ENCODE measurements at places on chromosomes 6 and 20. TPM values are rescaled to one million over a fixed set of nuclear protein-coding genes. Genes with fewer than 3 reads are reported as not detected.

TOMM34 gene
- 19.1 TPM for polyA plus RNA-seq

GRM1 gene
- polyA plus RNA-seq: 0.21 TPM

RMND1 gene
- polyA plus RNA-seq: 25.3 TPM

B3GAT2 gene
- polyA plus RNA-seq: not detected

OPRM1 gene
- polyA plus RNA-seq: not detected

LTB gene
- polyA plus RNA-seq: 1.1 TPM

CD83 gene
- polyA plus RNA-seq: 10.9 TPM

CST5 gene
- polyA plus RNA-seq: not detected

All from muscle of arm (tissue), 14 donors.